GM23338 (cell line): ENCODE measurements at places on chromosomes 3 and 15. TPM values are rescaled to one million over a fixed set of nuclear protein-coding genes. Genes with fewer than 3 reads are reported as not detected.

Gene PLIN1
- total RNA-seq, result 0.50 and 0.90 TPM in 2 replicates

Gene VEPH1
- 31.8 and 33.8 TPM in 2 replicates for total RNA-seq

- no peak overlapping the region for H3K27ac ChIP-seq
- no peaks in the 10 kb centered on the region for H3K27me3 ChIP-seq
- no peaks in the 10 kb centered on the region for H3K4me1 ChIP-seq
- H3K36me3 ChIP-seq, result no peaks in the 10 kb centered on the region
- no peak overlapping the region for H3K4me3 ChIP-seq
Observed at GRCh38 chr3:118782755-118783202, 251.9 kb downstream of the IGSF11 start.

Gene CSK
- 27.5 and 29.9 TPM in 2 replicates for total RNA-seq

DNA sequence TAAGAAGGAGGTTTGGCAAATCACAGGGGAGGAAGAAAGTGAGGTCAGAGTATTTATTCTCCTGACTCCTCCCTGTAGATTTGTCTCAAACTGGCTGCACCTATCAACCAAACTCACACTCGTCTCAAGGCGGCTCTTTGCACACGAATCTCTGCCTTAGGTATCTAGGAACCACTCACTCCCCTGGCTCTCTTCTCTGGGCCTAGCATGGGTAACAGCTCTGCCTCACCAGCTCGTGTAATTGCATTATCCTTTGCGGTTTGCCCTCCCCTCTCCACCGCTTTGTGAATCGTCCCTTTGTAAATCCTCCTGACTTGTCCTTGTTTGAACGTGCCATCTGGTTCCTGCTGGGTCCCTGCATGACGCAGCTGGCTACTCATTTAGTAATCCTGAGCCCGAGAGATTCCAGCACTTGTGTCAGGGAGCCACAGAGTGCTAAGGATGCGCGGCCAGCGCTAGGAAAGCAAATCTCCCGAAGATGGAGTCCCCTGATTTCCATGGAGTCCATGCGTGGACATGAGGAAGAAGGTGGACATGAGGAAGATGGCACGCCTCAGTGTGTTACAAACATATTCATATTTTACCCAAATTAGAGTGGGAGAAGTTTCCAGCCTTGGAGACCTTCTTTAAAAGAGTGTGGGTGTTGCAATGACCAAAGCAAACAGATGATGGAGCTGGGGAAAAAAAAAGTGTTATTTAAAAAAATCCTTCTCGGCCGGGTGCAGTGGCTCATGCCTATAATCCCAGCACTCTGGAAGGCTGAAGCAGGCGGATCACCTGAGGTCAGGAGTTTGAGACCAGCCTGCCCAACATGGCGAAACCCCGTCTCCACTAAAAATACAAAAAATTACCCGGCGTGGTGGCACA, 26.7 kb downstream of the NRROS start:
- H3K4me1 ChIP-seq, result peaks cover 6% of the 10 kb centered on the region
- H3K4me3 ChIP-seq, result no peak overlapping the region
- H3K27ac ChIP-seq, result peak overlapping the region; percentile 81
- peak; percentile 83 for DNase-seq
- no peaks in the 10 kb centered on the region for H3K27me3 ChIP-seq

DNA sequence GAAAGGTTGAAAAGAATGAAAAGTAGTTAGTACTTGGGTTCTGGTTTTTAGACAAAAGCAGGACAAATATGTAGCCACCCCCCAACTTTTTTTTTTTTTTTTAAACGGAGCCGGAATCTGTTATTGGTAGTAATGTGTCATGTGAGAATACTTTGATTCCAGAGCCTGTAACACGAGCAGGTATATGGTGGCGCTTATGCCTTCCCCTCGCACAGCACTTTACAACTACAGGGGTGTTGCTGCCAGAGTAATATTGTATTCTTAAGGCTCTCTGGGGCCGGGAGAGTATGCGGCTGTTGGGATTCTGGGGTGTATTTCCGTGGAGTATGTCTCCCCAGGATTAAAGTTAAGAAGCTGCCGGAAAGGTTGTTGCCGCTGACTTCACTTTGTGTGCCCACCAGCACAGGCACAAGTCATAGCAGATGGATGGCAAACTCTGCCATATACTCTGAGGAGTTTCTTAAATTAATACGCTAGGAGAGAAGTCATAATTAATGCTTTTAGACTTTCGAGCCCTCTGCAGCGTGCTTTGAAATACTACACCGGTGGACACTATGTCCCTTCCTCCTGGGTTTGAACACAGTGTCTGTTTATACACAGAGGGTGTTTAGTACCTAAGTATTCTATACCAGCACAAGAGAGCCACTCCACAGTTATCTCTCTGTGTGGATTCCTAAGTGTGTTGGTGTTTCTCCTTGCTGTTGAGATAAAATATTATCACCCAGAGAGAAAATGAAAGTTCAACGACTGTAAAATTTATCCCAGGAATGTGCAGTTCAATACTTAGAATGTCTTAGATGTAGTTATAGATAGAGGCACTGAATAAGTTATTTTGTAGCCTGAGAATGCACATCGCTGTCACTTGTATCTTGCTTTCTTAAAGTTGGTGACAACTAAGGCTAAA, 1.4 kb downstream of the MBNL1 start:
- DNase-seq, result peak; percentile 30
- H3K4me3 ChIP-seq, result peak overlapping the region; percentile 92
- no peaks in the 10 kb centered on the region for H3K36me3 ChIP-seq

- no peaks in the 10 kb centered on the region for H3K27me3 ChIP-seq
- no peak overlapping the region for H3K4me3 ChIP-seq
- no peaks in the 10 kb centered on the region for H3K4me1 ChIP-seq
Observed at GRCh38 chr3:40201770-40202169, 107.7 kb upstream of the EIF1B start.

Gene OR5K2
- not detected in 2 replicates for total RNA-seq

GRCh38 chr3:15325228-15325627, 7.2 kb downstream of the SH3BP5 start:
- H3K27ac ChIP-seq, result peak overlapping the region; percentile 74; the same call in 1 of the 2 replicates
- H3K36me3 ChIP-seq, result no peaks in the 10 kb centered on the region
- DNase-seq, result peak; percentile 75
- no peak overlapping the region for H3K4me3 ChIP-seq
- H3K4me1 ChIP-seq, result peaks cover 23% of the 10 kb centered on the region
- H3K27me3 ChIP-seq, result no peaks in the 10 kb centered on the region

DNA sequence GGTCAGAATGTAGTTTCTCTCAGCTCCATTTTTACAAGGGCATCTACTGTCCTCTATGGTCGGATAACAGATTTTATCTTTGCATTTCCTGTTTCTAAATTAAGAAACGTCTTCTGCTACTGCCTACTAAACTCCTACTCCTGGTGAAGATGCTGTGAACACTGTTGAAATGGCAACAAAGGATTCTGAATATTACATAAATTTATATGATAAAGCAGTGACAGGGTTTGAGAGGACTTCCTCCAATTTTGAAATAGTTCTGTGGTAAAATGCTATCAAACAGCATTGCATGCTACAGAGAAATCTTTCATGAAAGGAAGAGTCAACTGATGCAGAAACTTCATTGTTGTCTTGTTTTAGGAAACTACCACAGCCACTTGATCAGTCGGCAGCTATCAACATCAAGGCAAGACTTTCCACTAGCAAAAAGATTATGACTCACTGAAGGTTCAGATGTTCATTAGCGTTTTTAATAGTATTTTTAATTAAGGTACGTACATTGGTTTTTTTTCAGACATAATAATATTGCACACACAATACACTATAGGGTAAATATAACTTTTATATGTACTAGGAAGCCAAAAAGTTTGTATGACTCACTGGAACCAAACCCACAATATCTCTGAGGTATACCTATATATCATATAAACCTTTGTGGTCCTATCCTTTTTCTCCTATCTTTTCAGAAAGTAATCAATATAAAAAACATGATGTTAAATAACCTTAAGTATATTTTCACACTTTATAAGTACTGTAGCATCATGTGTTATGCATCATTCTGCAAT, 156.1 kb downstream of the STAG1 start:
- H3K36me3 ChIP-seq, result no peaks in the 10 kb centered on the region
- H3K27me3 ChIP-seq, result no peaks in the 10 kb centered on the region
- no peak overlapping the region for H3K27ac ChIP-seq
- H3K4me3 ChIP-seq, result no peak overlapping the region
- no peak for DNase-seq

DNA sequence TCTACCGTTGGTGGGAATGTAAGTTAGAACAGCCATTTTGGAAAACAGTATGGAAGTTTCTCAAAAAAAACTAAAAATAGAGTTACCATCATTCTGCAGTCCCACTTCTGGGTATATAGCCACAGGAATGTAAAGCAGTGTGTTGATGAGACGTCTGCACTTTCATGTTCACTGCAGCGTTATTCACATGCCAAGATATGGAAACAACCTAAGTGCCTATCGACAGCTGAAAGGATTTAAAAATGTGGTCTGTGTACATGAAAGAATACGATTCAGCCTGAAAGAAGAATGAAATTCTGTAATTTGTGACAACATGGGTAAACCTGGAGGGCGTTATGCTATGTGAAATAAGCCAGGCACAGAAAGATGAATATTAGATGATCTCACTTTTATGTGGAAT, 157.7 kb downstream of the THSD4 start:
- H3K4me3 ChIP-seq, result no peak overlapping the region
- no peaks in the 10 kb centered on the region; the same call in 1 of the 2 replicates for H3K4me1 ChIP-seq
- H3K27me3 ChIP-seq, result no peaks in the 10 kb centered on the region
- no peaks in the 10 kb centered on the region for H3K36me3 ChIP-seq
- no peak overlapping the region for H3K27ac ChIP-seq

Gene ITGA11
- total RNA-seq, result 0.03 TPM in 1 of 2 replicates, not detected in the other

DNA sequence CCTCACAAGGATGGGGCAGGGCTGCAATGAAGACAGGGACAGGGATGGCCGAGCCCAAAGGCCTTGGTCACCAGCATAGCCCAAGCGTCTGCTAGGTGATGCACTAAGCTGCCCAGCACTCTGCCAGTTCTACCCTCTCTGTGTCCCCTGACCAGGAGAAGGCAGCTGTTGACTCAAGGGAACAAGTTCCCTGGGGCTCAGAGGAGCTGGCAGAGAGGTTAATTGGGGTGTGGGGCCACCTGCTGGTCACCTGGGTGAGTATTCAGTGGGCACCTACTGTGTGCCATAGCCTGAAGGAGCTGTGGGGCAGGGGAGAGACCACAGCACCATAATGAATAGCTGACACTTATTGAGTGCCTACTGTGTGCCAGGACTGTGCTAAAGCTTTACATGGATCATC, 22.0 kb upstream of the DOCK3 start:
- H3K4me1 ChIP-seq, result peaks cover 13% of the 10 kb centered on the region
- H3K27me3 ChIP-seq, result no peaks in the 10 kb centered on the region
- H3K36me3 ChIP-seq, result no peaks in the 10 kb centered on the region
- H3K4me3 ChIP-seq, result no peak overlapping the region
- peak; percentile 77 for DNase-seq
- H3K27ac ChIP-seq, result peak overlapping the region; percentile 63; the same call in 1 of the 2 replicates

GRCh38 chr3:115071166-115071565, 75.9 kb downstream of the ZBTB20 start:
- H3K4me3 ChIP-seq, result no peak overlapping the region
- no peaks in the 10 kb centered on the region for H3K36me3 ChIP-seq
- DNase-seq, result no peak
- H3K27ac ChIP-seq, result no peak overlapping the region

GRCh38 chr3:107413264-107413663, 36.0 kb downstream of the CCDC54 start:
- H3K4me3 ChIP-seq, result no peak overlapping the region
- DNase-seq, result peak; percentile 61
- no peaks in the 10 kb centered on the region for H3K27me3 ChIP-seq
- H3K4me1 ChIP-seq, result no peaks in the 10 kb centered on the region

DNA sequence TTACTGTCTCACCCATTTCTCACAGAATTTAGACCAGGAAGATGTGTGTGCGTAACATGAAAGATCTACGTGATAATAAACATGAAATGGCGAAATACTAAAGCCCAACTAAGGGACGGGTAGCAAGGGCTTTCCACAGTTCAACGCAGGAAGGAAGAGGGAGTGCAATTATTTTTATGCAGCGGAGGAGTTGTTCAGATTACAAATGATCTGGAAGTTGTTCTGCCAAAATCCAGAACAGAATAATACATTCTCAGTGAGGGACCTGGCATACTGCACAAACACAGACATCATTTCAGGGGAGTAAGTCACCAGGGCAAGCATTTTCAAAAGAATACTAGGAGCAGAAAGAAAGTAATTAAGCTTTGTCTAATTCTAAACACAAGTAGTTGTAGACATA, 133.6 kb upstream of the RAP2B start:
- H3K27me3 ChIP-seq, result no peaks in the 10 kb centered on the region
- DNase-seq, result no peak
- no peak overlapping the region for H3K27ac ChIP-seq
- H3K4me3 ChIP-seq, result no peak overlapping the region

GRCh38 chr3:100420885-100421284, 19.5 kb downstream of the LNP1 start:
- no peak for DNase-seq
- no peaks in the 10 kb centered on the region for H3K27me3 ChIP-seq
- no peak overlapping the region for H3K27ac ChIP-seq
- no peak overlapping the region for H3K4me3 ChIP-seq
- no peaks in the 10 kb centered on the region for H3K36me3 ChIP-seq

Gene TWF2
- 120 and 123 TPM in 2 replicates for total RNA-seq

Gene CHRNA3
- 1.3 and 2.9 TPM in 2 replicates for total RNA-seq

GRCh38 chr3:101310978-101311375, 9.4 kb downstream of the IMPG2 start:
- H3K36me3 ChIP-seq, result no peaks in the 10 kb centered on the region
- H3K27ac ChIP-seq, result no peak overlapping the region
- no peak overlapping the region for H3K4me3 ChIP-seq
- no peaks in the 10 kb centered on the region for H3K27me3 ChIP-seq

DNA sequence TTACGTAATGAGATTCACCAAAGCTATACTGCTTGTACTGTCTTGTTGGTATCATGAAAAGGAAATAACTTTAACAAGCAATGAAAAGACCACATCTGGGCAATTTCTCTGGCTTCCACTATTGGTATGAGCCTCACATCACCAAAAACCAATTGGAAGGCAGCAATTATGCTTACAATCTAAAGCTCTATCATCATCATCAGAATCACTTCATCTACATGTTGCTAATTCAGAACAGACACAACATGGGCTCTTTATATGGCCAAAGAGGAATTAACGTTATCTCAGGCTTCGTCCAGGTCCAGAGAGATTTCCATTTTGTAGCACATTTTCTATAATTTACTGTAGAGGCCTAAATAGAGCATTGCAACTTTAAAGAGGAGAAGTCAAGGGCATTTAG, 36.6 kb upstream of the SLCO3A1 start:
- no peak for DNase-seq
- 0 out of 2 replicates have a peak, but pooled peaks cover 3% of the 10 kb centered on the region for H3K36me3 ChIP-seq
- no peak overlapping the region for H3K4me3 ChIP-seq
- no peak overlapping the region for H3K27ac ChIP-seq
- H3K27me3 ChIP-seq, result no peaks in the 10 kb centered on the region

GRCh38 chr3:184016811-184017671, 643 bp downstream of the ABCC5 start:
- no peaks in the 10 kb centered on the region for H3K27me3 ChIP-seq
- H3K27ac ChIP-seq, result peak overlapping the region; percentile 86; the same call in 1 of the 2 replicates
- no peaks in the 10 kb centered on the region for H3K36me3 ChIP-seq
- H3K4me3 ChIP-seq, result peak overlapping the region; percentile 98
- peaks cover 11% of the 10 kb centered on the region for H3K4me1 ChIP-seq
- DNase-seq, result peak; percentile 70
